Myocyte (in vitro differentiated cells): ENCODE measurements at places on chromosomes 7 and 10. TPM values are rescaled to one million over a fixed set of nuclear protein-coding genes. Genes with fewer than 3 reads are reported as not detected.

GRCh38 chr10:65805511-65805910 lies 1120.3 kb upstream of the LRRTM3 start:
- no peak for DNase-seq

GRCh38 chr10:13707156-13707881 lies 120.6 kb downstream of the PRPF18 start:
- DNase-seq: peak; percentile 83

GRCh38 chr10:132538790-132539421 lies 1.3 kb downstream of the INPP5A start:
- no peak for DNase-seq

NPSR1 gene
- not detected in 2 replicates for total RNA-seq

- no peak for DNase-seq
Observed at GRCh38 chr10:3053155-3053554, 14.2 kb upstream of the PFKP start.

SSC4D gene
- total RNA-seq: 0.88 TPM in 1 of 2 replicates, not detected in the other

ZMYND11 gene
- 71.0 and 72.6 TPM in 2 replicates for total RNA-seq
